ENCODE measurements at places on chromosomes 11 and 22. TPM values are rescaled to one million over a fixed set of nuclear protein-coding genes. Genes with fewer than 3 reads are reported as not detected.

RASD2 gene
- total RNA-seq: under 0.01 TPM

ANO9 gene
- 15.9 TPM for total RNA-seq

THY1 gene
- total RNA-seq: not detected

OR56A1 gene
- total RNA-seq: not detected

C1QTNF5 gene
- total RNA-seq: 0.36 TPM

PICK1 gene
- 38.2 TPM for total RNA-seq

MRGPRX4 gene
- total RNA-seq: not detected

MUC5AC gene
- total RNA-seq: not detected

KDM4D gene
- 0.78 TPM for total RNA-seq

GVQW3 gene
- total RNA-seq: under 0.01 TPM

APOBEC3C gene
- total RNA-seq: 7.5 TPM

ALDH3B2 gene
- total RNA-seq: 140 TPM

OR51B5 gene
- total RNA-seq: not detected

CABP4 gene
- total RNA-seq: not detected

ARFIP2 gene
- 46.9 TPM for total RNA-seq

IRAG1 gene
- 0.68 TPM for total RNA-seq

CELSR1 gene
- 303 TPM for total RNA-seq

CLP1 gene
- total RNA-seq: 24.9 TPM

DMC1 gene
- total RNA-seq: 1.4 TPM

ISX gene
- total RNA-seq: not detected

ZNRF3 gene
- total RNA-seq: 8.1 TPM

PATE2 gene
- total RNA-seq: not detected

KRTAP5-9 gene
- total RNA-seq: not detected

KIF18A gene
- 1.0 TPM for total RNA-seq

ZNF215 gene
- 5.8 TPM for total RNA-seq

F2 gene
- under 0.01 TPM for total RNA-seq

TEX54 gene
- total RNA-seq: not detected

NRGN gene
- total RNA-seq: not detected

Data from nasal cavity respiratory epithelium epithelial cell of viscerocranial mucosa (primary cell).